SK-N-MC (cell line): ENCODE measurements at places on chromosomes 16 and 17.

DNA sequence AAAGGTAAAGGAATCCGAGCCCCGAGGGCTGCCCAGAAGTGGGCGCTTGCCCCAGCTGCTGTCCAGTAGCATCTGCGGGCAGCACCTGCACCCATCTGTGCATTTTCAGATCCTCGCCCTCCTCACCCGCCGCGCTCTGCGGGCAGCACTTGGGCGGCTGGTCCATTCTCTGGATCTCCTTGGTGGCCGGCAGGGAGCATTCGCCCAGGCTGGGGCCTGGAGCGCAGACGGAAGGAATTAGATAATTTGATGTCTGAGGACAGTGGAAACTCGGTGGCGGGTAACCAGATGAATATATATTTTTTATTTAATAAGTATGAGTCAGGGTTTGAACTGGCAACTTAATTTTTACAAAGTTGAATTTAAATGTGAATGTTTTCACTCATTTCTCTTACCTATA, 88.5 kb downstream of the NPIPB11 start:
- DNase-seq: no peak

GRCh38 chr17:47076171-47076570, 97.1 kb upstream of the RPRML start:
- DNase-seq: no peak

DNA sequence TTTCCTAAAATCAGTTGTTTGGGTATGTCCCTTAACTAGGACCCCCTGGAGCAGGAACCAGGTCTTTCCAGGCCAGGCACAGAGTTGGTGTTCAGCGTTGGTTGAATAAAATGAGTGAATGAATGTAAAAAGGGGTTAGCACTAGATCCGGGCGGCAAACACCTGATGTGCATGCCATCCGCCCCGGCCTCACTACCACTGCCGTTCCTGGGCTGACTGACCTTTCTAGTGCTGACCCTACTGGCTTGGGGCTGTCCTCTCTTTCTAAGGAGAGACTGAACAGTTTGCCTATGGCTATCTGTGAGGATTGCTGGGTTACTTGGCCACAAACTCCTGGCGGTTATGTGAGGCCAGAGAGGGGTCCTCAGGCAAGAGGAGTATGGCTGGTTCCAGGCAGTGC, 10.1 kb upstream of the PHF12 start:
- no peak for DNase-seq

- DNase-seq: no peak
These were observed 1.2 kb downstream of the QPRT start for GRCh38 chr16:29680180-29680598.

- no peak for DNase-seq
These were observed 30.0 kb downstream of the SIAH1 start for GRCh38 chr16:48354877-48355855.

DNA sequence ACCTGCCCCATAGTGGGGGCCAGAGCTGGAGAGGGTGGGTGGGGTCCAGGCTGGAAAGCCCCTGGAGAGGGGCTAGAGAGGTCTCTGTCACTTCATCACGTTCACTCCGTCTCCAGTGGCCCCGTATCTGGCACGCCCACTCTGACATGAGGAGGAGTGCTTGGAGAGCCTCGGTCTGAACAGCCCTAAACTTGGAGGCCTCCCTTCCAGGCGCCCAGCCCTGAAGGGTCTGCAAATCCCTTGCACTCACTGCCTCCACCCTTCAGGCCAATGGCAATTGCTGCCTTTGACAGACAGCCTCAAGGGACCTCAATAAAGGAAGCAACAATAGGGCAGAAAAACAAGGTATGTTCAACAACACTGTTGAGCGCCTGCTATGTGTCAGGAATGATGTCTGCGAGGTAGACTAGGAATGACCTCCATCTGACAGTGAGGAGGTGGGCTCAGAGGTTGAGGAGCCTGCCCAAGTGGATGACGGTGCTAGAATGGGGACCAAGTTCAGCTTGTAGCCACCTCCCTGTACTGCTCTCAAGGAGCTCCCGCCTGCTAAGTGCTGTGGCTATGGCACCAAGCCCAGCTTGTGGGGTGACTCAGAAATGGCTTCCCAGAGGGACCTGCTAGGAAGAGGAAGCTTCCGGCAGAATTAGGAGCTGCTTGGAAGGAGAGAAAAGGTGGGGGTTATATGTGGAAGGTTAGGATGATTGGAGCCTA, 2.9 kb upstream of the EPX start:
- no peak for DNase-seq

GRCh38 chr17:34465789-34466188, 102.8 kb upstream of the CCL1 start:
- DNase-seq: no peak

DNA sequence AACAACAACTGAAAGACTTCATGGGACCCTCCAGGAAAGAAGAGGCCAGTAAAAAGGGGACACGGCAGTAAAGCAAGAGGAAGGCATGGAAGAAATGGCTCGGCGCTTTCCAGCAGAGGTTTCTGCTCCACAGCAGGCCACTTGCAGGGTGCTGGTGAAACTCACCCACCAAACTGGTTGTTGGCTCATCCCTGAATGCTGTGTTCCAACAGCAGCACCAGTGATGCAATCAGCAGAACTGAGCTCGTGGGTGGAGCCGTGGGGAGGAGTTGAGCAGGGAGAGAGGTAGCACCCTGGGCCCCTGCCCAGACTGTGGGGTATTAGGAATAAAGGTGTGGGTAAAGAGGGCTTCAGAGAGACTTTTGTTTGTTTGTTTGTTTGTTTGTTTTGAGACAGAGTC, 62.8 kb upstream of the ADCY9 start:
- DNase-seq: no peak

DNA sequence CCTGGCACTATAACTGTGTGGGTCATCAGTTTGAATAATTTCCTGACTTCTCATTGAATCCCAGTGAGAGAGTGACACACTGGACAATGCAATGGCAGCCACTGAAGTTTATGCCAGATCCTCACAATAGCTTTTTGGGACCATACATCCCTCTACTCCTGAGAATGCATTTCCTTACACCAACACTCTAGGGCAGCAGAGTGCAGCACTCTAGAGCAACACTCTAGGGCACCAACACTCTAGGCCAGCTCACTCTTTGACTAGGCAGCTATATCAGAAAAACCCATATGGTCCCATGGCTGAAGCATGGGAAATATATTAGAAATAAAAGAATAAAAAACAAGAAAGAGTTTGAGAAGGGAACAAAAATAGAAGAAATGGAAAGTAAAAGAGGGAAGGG, 309.2 kb downstream of the MAP2K6 start:
- DNase-seq: no peak
